ENCODE measurements at places on chromosomes 2 and 18.

GRCh38 chr18:21406116-21406515 is 164.1 kb downstream of the GREB1L start:
- no peak for DNase-seq

- DNase-seq: no peak
Measured at GRCh38 chr2:28437918-28438317, 45.3 kb downstream of the FOSL2 start.

DNA sequence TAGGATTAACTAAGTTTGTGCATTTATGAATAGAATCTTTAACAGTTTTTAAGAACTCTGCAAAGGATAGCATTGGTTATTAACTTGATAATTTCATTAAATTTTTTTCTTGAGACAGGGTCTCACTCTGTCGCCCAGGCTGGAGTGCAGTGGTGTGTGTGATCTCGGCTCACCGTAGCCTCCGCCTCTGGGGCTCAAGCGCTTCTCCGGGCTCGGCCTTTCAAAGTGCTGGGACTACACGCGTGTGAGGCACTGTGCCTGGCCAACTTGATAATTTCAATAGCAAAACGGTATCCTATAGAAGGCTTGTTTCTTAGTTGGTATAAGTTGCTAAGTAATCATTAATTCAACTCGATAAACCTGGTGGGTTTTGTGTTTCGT is 38.0 kb downstream of the ADNP2 start:
- DNase-seq: no peak

- DNase-seq: peak; percentile 29
Measured at GRCh38 chr2:151999053-151999452, 99.8 kb downstream of the CACNB4 start.

GRCh38 chr18:2060086-2060485 is 511.2 kb downstream of the METTL4 start:
- DNase-seq: no peak

DNA sequence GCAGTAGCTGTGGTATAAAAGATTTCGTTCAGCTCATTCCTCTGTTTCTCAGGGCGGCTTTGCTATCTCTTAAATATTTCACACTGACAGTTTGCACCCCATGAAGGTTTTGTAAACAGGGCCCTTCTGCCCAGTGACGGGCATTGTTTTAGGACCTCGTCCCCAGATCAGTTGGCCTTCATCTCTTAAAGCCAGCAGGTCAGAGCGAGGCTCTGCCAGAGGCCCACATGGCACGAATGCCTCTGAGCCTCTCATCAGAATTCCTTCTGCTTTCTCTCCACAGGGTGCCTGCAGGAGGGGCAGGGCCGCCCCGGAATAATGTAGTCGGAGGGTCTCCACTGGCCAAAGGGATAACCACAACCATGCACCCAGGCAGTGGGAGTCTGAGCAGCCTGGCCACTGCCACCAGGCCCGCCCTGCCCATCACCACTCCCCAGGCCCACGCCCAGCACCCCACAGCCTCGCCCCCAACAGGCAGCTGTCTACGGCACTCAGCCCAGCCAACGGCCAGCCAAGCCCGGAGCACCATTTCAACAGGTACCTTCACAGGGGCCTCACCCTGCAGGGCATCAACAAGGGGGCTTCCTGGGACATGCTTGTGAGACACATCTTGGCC is 177.0 kb downstream of the SEPTIN10 start:
- DNase-seq: no peak

- peak; percentile 42 for DNase-seq
Measured at GRCh38 chr18:26103579-26103978, 13.2 kb upstream of the SS18 start.

- no peak for DNase-seq
Measured at GRCh38 chr2:17540813-17541530, 476 bp downstream of the VSNL1 start.

DNA sequence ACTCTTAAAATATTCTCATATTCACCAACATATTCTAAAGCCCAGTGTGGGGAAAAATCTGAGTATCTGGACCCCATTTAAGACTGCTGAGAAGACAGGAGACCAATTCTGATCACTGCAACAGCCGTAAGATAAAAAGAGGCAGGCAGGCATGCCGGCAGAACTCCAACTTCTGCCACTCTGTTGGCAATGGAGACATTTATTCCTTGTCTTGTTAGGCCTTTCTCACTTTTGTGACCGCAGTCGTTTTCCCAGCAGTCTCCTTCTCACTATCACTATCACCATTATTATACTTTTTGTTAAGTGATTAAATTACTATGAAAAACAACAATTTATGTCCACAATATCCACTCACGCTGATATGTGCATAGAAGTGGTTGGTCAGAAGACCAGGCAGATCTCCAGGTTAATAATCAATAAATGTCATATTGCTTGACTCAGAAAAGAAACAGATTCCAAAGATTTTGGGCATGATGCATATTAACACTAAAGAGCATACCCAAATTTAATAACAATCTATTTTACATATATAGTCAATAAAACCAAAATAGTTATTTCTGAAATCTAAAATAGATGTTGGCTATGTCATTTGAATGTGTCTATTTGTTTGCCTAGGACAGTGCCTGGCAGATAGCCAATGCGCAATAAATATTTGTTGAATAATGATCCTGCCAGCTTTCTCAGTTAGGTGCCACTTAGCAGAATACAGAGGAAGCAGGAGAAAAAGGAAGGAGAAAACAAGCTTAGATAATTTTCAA is 38.2 kb downstream of the SESTD1 start:
- no peak for DNase-seq

GRCh38 chr2:121099329-121100290 is 185.4 kb downstream of the TFCP2L1 start:
- no peak for DNase-seq

GRCh38 chr2:26527726-26528585 is 50.0 kb upstream of the OTOF start:
- no peak for DNase-seq

GRCh38 chr2:223669453-223670225 is 67.5 kb upstream of the SCG2 start:
- DNase-seq: no peak

GRCh38 chr2:222293660-222294630 is 4.9 kb downstream of the PAX3 start:
- no peak for DNase-seq

DNA sequence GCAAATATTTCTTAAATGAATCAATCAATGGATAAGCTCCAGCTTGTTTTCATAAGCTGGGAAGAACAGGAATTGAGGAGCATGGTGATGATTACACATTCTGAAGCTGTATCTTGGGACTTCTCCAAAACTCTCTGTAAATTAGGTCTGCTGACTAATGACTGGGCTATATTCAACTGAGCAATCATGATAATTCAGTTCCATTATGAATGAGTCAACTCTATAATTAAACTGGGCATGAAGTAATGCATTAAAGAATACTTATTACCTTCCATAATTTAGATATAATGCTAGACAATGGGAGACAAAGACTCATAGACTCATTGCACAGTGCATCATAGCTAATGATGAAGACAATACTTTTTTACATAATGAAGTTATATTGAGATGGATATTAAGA is 207.4 kb downstream of the CBLN2 start:
- no peak for DNase-seq

GRCh38 chr2:222621893-222622292 is 34.0 kb downstream of the FARSB start:
- no peak for DNase-seq

DNA sequence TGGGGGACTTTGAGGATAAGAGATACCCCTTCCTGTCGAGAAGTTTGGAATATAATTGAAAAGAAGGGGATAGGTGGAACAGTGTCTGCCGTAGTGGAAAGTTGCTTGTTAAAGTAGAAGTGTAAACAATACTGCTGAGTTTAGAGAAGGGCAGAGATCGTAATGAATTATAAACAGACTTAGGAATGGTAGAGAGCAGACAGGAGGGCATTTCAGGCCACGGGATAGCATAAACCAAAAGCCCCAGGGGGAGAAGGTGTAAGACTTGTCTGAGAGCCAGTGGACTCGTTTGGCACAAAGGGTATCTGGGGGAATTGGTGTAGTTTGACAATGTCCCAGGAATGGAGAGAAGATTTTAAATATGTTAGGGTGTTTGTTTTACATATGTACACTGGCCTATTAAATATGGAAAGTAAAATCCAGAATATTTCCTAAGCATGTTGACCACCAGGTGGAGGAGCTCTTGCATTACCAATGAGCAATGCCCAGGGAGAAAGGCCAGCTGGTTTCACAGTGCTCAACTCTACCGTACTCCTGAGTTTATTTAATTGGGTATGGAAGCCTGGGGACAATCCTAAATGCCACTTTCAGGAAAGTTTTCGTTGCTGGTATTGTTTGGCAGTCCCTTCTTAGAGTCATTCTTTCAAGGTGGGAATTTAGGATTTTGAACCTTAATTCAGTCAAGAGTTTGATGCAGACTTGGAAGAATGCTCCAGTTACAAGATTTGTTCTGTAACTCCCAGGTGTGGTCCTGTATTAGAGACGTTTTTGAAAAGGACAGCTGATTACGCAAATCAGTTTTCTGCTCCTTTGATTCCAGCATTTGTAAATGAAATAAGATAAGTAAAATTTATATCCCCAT is 7.5 kb downstream of the COPS8 start:
- no peak for DNase-seq

DNA sequence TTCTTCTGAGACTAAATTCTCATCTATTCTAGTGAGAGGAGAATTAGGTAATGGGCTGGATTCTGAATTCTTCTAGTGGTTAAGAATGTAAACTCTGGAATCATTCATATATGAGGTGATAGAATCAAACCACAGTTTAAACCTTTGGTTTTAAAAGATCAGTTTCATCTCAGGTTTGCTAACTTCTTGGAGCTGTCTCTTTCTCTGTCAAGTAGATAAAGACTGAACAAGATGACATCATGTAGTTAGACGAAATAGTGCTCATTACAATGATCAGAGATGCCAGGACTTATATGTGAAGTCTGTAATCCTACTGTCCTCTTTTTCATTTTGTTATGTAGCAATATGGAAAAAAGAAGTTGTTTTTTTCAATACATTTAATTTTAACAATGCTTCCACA is 4.9 kb downstream of the CEBPZOS start:
- DNase-seq: no peak

DNA sequence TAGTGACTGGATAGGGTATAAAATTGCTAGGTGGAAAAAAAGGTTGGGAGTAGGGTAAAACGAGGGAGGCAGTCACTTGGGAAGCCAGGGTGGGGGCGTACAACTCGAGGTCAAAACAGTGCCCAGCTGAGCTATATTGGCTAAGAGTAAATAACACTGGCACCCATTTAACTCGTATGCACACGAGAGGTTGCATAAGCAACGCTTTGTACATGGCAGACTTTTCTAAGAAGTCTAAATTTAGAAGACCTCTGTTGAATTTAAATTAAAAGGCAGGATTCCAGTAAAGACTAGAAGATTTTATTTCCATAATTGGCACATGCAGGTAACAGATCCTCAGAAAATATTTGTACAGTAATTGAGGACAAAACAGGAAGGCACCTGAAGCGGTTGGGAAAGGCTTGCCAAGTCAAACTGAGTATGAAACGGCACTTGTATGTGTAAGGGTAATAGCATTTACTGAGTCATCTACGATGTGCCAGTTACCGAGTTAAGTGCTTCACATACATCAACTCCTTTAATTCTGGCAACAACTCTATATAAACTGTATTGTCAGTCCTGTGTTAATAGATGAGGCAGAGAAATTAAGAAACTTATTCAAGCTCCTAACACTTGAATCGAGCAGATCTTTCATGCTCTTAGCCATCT is 1.4 kb upstream of the MALT1 start:
- DNase-seq: no peak

- no peak for DNase-seq
Measured at GRCh38 chr18:57073501-57074187, 73.2 kb upstream of the BOD1L2 start.

DNA sequence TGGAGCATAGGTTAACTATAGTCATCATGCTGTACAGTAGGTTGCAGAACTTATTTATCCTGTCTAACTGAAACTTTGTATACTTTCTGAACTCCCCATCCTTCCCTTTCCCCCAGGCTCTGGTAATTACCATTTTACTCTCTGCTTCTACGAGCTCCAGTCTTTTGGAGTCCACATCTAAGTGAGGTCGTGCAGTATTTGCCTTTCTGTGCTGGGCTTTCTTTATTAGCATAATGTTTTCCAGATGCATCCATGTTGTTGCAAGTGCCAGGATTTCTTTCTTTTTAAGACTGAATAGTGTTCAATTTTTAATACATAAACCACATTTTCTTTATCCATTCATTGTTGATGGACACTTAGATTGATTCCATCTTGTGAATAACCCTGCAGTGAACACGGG is 464.1 kb downstream of the TGIF1 start:
- no peak for DNase-seq

GRCh38 chr2:76437564-76437963 is 726.8 kb upstream of the GCFC2 start:
- no peak for DNase-seq

GRCh38 chr2:202196727-202197126 is 41.7 kb downstream of the SUMO1 start:
- DNase-seq: no peak

GRCh38 chr18:67463829-67464228 is 52.7 kb downstream of the DSEL start:
- DNase-seq: no peak

- no peak for DNase-seq
Measured at GRCh38 chr2:210177769-210178168, 6.6 kb upstream of the KANSL1L start.

DNA sequence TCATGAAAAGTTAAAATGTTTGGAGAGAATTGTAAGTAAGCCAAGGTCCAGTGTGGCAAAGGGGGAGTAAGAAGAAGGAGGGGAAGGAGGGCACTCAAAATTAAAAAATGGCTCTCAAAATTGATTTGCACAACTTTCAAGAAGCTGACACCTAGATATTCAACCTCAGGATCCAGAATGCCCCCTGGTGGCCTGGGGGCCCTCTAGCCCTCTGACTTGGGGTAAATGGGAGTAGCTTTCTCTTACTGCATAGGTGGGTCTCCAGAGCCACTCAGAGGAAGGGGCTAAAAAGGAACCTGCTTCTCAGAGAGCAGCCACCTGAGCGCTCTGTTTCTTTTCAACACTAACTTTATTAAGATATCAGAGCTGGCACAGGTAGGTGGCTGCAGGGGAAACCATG is 968.5 kb downstream of the BCL11A start:
- DNase-seq: no peak

DNA sequence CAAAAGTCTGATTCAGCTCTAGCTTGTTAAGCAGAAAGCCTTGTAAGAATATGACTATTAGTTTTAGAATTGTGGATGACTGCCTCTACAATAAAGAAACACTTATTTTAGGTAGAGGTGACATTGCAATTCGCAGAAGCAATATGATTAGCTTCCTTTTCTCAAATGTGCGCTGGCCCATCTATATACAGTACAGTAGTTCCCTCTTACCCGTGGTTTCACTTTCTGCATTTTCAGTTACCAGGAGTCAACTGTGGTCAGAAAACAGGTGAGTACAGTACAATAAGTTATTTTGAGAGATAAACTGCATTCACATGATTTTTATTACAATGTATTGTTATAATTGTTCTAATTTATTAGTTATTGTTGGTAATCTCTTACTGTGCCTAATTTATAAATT is 405.1 kb downstream of the GPD2 start:
- no peak for DNase-seq

Data from stimulated activated CD4-positive, alpha-beta T cell treated with anti-CD3 and anti-CD28 coated beads, Interleukin-4, amount 100 ng/mL, for 48 hours (primary cell).